ENCODE measurements at places on chromosomes 2 and 18.

DNA sequence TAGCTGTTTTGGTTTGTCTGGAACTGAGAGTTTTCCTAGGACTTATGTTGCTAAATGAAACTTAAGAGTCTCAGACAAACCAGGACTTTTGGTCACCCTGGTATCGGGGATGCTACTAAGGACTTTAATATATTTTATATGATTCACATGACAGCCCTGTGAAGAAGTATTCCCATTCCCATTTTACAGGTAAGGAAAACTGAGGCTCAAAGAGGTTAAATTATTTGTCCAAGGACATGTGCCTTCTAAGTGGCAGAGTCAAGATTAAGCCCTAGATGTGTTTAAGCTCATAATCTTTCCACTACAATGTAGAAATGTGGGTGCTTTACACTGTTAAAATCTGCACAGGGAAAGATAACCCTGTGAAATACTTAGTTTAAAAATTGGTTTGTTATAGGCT is 77.7 kb upstream of the ATP5MC3 start:
- no peak for DNase-seq

DNA sequence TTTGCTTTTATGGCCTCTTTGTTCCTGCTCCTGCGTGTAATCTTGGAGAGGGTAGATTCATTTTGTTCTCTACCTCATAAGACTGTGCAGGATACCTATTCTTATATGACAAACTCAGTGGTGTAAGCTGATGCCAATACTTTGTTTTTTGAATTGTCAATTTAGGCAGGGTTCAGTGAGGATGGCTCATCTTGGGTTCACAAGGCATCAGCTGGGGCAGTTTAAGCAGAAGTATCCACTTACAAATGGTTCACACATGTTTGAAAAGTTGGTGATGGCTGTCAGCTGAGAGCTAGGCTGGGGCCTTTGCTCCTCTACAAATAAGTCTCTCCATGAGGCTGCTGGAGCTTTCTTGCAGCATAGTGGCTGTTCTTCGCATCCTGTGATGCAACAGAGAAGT is 920.6 kb upstream of the PIK3C3 start:
- no peak for DNase-seq

- DNase-seq = no peak
Measured at GRCh38 chr18:27723168-27723567, 453.8 kb downstream of the CDH2 start.

DNA sequence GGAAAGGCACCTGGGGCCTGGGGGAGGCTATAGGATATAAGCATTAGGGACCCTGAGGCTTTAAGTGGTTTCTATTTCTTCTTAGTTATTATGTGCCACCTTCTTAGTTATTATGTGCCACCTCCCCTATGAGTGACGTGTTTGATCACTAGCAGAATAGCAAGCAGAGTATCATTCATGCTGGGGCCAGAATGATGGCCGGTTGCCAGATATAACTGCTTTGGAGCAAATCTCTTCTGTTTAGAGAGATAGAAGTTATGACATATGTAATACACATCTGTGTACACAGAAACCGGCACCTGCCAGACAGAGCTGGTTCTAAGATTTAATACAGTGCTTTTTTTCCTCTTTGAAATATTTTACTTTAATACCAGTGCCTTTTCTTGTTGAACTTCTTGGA is 29.4 kb downstream of the LIPG start:
- no peak for DNase-seq

GRCh38 chr2:219059725-219060682 is 717 bp downstream of the IHH start:
- no peak for DNase-seq

- DNase-seq = no peak
Measured at GRCh38 chr2:9170458-9171130, 36.0 kb upstream of the ASAP2 start.

DNA sequence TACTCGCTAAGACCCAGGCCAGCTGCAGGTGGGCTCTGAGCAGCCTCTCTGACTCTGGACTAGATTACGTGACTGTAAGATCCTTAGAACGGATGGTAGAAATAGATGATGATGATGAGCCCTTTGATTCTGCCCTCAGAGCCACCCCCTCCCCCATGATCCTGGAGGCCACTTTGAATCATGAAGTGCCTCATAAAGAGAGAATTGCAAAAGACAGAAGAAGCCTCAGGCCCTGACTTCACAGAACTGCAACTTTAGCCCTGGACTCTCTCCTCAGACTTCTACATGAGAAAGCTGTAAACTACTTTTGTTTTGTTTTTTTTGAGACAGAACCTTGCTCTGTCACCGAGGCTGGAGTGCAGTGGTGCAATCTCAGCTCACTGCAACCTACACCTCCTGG is 15.4 kb upstream of the TET3 start:
- no peak for DNase-seq

DNA sequence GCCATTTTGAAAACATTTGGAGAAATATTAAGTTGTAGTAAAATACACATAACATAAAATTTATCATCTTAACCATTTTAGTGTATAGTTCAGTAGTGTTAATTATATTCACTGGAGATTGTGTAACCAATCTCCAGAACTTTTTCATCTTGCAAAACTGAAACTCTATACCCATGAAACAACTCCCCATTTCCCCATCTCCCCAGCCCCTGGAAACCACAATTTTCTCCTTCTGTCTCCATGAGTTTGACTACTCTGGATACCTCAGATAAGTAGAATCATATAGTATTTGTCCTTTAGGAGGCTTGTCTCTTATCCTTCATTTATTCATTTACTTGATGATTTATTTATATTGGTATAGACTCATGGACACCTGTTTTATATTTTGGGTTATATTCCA is 392.9 kb downstream of the SETBP1 start:
- DNase-seq = no peak

DNA sequence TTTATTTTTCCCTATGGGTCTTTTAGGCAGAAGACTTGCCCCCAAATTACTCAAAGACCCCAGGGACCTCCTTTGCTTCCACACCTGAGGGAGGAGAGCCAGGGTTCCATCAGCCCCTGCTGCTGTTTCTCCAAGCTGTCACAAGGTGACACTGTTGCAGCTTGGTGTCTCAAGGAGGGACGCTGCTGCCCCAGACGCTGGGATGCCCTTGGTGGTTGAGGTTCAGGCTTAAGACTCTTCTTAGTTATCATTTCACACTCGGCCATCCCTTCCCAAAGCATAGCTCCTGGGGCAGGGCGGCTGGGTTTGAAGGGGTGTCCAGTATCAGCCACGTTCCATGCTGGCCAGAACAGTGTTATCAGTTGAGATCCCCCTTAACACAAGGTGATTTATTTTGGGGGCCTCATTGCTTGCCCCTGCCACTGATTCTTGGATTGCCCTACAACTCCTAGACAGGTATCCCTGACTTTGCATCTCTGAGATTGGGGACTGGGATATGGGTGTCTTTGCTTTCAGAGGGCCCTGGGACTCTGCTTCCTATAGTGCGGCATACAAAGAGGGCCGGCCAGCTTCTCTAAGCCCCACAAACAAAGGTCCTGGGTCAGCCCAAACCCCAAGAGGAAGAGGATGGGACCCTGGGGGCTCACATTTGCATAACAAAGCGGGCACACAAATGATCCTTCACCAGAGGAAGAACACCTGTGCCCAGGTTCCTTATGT is 22.7 kb downstream of the GPR55 start:
- DNase-seq = peak; percentile 26

DNA sequence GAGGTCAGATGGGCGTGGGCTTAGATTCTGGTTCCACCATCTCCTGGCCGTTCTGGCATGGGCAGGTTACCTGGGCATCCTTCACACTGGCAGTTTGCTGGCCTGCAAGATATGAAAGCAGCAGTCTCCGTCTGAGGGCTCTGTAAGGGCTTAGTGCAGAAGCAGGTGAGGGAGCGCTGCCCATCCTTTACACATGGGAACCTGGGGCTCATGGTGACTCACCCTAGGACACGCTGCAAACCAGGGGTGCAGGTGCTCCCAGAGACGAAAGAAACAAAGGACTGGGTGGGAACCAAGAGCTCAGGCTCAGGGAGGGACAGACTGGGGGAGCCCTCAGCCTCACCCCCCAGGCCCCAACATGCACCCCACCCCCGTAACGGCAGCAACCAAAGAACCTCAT is 10.7 kb upstream of the ID2 start:
- no peak for DNase-seq

- no peak for DNase-seq
Measured at GRCh38 chr18:36649205-36649604, 179.6 kb downstream of the TPGS2 start.

DNA sequence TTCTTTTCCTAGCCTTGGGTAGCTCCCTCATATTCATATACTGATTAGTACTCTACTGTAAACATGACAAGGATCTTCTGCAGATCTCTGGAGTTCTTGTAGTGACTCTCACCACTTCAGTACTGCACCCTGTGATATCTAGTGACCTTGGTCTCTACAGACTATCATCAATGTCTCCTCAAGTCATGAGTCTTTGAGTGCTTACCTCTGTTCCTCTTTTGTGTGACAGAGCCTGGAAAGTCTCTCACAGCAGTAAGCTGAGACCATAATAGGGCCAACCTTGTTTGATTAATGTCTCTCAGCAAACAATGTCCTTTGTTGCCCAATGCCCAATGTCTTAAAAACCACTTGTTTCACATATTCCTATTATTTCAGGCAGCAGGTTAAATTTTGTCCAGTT is 34.2 kb upstream of the BAZ2B start:
- DNase-seq = no peak

DNA sequence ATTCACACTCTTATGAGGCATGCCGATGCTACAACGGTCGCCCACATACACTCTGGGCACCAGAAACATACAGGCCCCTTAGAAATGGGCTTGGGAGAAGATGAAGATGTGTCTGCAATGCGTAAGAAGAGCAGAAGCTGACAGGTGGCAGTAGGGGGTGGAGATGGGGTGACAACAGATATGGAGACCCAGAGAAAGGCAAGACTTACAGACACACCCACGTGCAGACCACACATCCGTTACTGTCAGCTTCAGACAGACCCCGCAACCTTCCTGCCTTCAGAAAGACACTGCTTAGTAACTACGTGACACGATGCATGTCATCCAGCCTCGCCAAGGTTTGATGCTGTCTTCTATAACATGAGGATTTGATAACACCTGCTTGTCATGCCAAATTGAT is 89.5 kb downstream of the ZFP36L2 start:
- DNase-seq = no peak

GRCh38 chr2:48199070-48199469 is 292.8 kb upstream of the FBXO11 start:
- DNase-seq = no peak

DNA sequence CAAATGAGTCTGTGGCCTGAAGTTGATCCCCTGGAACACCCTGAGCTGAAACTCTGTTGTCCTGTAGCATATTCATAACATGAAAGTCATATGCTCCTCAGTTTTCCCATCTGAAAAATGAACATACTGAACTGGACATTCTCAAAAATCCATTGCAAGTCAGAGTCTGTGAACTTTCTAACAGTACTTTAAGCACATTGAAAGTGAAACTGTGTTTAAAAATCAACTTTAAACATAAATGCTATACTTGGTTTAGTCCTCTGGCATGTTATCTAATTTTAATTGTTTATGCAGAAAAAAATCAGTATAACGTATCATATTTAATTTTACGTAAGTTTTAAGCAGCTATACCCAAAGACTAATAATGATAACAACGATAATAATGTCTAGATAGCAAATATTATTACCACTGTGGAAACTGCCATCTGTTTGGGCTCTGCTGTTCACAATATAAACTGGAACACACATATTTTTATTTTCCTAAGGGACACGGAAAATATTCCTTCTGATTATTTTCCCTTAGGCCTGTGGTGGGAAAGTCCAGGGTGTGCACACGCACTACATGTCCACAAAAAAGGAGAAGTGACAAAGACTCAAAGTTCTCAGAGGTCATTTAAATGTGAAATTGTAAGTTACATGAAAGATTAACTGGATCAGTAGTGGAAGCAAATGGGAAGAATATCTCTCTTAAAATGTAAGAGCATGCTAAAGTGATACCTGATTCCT is 56.1 kb upstream of the TTN start:
- no peak for DNase-seq

DNA sequence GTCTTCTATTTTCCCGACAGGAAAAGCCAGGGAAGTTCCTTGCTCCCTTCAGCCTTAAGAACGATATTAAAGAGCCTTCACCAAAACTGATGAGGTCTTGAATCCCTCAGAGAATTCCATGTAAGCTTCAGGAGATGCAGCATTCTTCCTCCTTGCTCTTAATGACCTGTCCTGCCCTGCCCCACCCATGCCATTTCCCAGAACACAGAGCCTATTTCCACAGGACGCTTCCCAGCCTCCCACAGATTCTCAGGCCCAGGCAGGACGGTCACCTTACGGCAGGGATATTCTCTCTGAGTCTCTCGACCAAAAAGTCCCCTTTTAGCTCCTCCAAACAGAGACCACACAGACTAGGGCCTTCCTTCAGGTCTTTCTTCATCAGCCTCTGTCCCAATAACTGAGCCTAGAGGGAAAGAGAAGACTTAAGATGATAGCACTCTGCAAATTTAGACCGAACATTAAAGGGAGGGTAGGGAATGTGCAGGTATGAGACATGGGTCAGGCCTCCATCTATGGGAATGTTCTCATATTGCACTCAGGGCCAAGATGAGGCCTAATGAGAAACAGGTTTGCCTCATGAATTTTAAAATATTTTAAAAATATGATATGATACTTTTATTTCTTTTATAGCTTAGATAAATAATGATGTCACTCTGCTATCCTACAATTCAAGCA is 62.1 kb downstream of the COBLL1 start:
- no peak for DNase-seq

- DNase-seq = no peak
Measured at GRCh38 chr2:202909394-202910192, 1.9 kb downstream of the WDR12 start.

DNA sequence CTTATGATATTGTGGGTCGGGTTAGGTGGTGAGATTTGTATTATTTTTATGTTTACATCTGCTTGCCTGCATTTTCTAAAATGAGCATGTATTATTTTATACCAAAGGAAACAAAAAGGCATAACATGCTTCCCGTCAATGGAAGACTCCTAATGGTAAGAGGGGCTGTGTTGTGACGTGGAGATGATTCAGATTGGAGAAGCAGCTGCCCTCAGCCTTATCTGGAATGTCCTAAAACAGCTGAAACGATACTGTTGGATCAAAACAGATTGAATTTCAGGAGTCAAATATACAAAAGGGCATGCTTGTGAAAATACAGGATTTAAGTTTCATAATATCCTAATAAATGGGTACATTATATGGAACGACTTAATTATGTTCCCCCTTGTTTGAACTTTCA is 19.0 kb downstream of the DGKD start:
- no peak for DNase-seq

GRCh38 chr2:238789317-238789806 is 58.5 kb upstream of the TWIST2 start:
- no peak for DNase-seq

DNA sequence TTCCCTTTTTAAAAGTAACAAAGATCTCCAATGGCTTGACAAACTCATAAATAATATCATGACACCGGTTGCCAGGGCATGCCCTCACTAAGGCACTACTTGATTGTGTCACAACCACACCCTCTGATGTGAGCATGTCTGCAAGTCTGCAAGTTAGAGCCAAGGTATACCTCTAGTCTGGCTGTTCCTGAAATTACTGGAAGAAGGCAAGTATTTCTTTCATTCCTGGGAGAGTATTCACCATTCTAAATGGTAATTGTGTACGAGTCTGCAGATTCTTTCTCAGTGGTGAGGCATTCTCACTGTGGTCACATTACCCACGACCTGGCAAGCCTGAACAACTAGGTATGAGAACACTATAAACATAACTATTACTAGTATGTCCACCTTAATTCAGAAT is 25.7 kb upstream of the RNU4ATAC start:
- DNase-seq = no peak
